HAP-1 (cell line): ENCODE measurements at places on chromosomes 3 and 15.

GRCh38 chr15:66946578-66947164 lies 118.7 kb upstream of the SMAD3 start:
- DNase-seq, result peak; percentile 87

- DNase-seq, result no peak
Measured at GRCh38 chr3:119146578-119147375, 812 bp downstream of the TEX55 start.

GRCh38 chr3:117836296-117836695 lies 1126.7 kb downstream of the TUSC7 start:
- no peak for DNase-seq

GRCh38 chr3:12356996-12357395 lies 68.1 kb downstream of the PPARG start:
- no peak for DNase-seq

DNA sequence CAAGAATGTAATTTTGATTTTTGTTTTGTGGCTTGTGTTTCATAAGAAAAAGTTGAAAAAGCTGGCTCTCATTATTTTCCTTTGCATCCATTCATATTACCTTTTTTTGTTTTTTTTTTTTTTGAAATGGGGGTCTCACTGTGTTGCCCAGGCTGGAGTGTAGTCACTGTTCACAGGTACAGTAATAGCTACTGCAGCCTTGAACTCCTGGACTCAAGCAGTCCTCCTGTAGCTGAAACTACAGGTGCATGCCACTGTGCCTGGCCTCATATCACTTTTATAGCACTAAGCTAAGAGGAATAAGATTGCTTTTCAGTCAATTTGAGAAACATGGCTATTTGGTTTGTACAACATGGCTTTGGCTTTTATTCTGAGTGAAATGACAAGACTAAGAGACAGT lies 49.8 kb downstream of the TCF12 start:
- no peak for DNase-seq

DNA sequence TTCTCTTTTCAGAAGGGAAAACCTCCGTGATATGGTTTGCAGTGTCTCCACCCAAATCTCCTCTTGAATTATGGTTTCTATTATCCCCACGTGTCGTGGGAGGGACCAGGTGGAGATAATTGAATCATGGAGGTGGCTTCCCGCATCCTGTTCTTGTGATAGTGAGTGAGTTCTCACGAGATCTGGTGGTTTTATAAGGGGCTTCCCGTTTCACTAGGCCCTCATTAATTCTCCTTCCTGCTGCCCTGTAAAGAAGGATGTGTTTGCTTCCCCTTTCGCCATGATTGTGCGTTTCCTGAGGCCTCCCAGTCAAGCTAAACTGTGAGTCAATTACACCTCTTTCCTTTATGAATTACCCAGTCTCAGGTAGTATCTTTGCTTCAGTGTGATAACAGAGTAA lies 692.7 kb upstream of the GRM7 start:
- no peak for DNase-seq

DNA sequence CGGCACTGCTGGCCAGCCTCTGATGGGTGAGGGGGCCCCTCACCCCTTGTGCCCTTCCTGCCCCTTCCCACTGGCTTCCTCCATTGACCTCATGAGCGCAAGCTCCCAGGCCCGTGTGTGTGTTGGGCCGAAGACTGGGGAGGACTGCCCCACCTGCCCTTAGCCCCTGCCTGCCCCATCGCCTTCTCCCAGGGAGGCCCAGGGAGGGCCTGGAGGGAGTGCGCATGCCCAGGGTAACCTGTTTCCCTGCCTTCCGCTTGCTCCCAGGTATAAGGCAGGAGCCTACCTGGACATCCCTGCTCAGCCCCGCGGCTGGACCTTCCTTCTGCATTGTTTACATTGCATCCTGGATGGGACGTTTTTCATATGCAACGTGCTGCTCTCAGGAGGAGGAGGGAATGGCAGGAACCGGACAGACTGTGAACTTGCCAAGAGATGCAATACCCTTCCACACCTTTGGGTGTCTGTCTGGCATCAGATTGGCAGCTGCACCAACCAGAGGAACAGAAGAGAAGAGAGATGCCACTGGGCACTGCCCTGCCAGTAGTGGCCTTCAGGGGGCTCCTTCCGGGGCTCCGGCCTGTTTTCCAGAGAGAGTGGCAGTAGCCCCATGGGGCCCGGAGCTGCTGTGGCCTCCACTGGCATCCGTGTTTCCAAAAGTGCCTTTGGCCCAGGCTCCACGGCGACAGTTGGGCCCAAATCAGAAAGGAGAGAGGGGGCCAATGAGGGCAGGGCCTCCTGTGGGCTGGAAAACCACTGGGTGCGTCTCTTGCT lies 8.8 kb downstream of the DLL4 start:
- DNase-seq, result no peak

DNA sequence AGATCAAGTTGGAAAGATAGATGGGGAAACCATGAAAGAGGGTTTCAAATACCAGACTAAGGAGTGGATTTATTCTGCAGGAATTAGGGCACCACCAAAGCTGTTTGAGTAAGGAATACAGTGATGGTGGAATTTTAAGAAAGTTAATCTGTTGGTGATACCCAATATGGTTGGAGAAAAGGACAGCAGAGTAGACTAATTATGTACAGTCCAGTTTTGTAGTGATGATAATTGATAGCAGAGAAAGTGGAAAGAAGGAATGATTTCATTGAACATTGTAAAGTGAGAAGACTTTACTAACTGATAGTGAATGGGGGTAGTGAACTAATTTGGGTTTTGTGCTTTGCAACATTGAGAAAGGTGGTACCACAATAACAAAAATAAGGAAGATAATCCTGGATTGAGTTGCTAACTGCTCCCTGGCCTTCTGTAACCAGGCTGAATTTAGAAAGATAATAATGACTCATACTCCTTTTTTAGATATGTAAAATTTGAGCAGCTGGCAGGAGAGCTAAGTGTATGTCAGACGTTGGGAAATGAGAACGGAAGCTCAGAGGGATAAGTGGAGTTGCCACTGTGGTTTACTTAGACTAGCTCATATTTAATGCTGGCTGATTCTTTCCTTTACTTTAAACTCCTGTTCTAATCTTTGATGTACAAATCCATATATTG lies 16.9 kb downstream of the TCAIM start:
- peak; percentile 32 for DNase-seq

DNA sequence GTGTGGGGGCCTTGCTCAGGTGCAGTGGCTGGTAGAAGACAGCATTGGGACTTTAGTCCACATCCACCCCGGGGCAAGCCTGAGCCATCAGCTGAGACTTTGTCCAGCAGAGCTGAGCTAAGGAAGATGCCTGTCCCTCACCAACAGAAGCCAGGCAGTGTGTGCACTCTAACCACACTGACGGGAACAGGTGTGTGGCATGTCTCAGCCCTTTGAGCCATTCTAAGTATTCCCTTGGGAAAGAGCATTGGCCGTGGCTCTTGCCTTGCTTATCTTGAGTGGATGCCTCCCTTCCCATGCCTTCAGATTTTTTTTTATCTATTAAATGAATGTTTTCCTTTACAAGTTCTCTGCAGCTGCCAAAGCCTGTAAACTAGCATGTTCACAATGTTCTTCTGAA lies 3.5 kb downstream of the GABRA5 start:
- no peak for DNase-seq

DNA sequence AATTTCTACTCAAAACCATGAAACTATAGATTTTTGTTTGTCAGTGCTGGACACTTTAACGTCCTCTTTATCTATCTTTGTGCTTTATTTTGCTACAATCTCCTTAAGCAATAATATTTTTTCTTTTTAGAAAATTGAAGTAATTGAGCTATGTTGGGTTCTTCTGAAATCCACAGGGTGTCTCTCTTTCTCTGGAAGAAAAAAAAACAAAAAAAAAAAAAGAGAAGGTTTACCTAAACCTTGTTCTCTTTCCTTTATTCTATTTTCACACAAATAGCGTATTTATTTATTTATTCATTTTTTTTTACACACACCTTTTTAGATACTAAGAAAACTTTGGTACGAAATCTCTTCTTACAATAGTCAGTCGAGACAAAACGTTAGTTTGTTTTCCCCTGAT lies 601.0 kb downstream of the EDEM1 start:
- DNase-seq, result no peak

- no peak for DNase-seq
Measured at GRCh38 chr3:150274372-150274771, 133.7 kb upstream of the TSC22D2 start.

DNA sequence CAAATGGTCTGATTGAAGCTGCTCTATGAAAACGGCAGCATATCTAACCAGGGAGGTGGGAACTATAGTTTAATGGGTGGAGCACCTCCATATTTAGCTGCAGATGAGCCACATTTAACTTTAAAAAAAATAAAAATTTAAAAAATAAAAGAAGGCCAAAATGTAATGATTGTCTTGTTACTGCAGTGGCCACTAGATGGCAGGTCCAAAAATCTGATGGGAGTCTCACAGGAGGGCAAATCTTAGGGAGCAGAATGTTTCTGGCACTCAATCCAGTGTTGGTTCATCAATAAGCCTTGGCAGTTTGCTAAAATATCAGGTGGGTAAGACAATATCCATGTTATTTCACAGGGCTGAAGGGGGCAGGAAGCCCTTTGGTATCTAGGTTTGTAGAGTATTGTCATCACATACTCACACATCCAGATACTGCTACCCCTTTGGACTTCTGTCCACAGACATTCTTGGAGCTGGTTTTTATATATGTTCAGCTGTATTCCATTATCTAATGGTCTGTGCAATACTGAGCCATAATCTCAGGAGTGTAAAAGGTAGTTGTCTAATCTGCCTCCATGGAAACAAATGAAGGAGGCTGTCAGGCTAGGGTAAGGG lies 233.3 kb downstream of the TIGIT start:
- DNase-seq, result peak; percentile 46

- DNase-seq, result no peak
Measured at GRCh38 chr3:45931496-45931895, 11.8 kb upstream of the CXCR6 start.

GRCh38 chr15:66039117-66039871 lies 170.0 kb downstream of the RAB11A start:
- DNase-seq, result no peak

GRCh38 chr3:72890166-72890925 lies 2.5 kb downstream of the GXYLT2 start:
- DNase-seq, result no peak
